ENCODE measurements at places on chromosomes 7 and 10. TPM values are rescaled to one million over a fixed set of nuclear protein-coding genes. Genes with fewer than 3 reads are reported as not detected.

Gene RBP3
- not detected for total RNA-seq

Gene CEP55
- total RNA-seq, result 35.0 TPM

Gene DEPP1
- total RNA-seq, result 29.8 TPM

Gene EBLN1
- not detected for total RNA-seq

Gene ZFAND4
- total RNA-seq, result 5.5 TPM

Gene RBP4
- not detected for total RNA-seq

Gene EPO
- total RNA-seq, result not detected

Gene GIMAP6
- total RNA-seq, result not detected

Gene PANK1
- 5.8 TPM for total RNA-seq

Gene STRA8
- total RNA-seq, result not detected

Gene SUN3
- total RNA-seq, result not detected

Gene ARL5B
- 22.9 TPM for total RNA-seq

Gene DOCK4
- 43.6 TPM for total RNA-seq

Gene CD36
- 4.3 TPM for total RNA-seq

Gene TCAF2
- 0.64 TPM for total RNA-seq

Gene MRLN
- total RNA-seq, result not detected

Gene LIPN
- not detected for total RNA-seq

Gene OPN1SW
- not detected for total RNA-seq

Gene FGFBP3
- total RNA-seq, result 0.97 TPM

Gene PTTG1IP2
- total RNA-seq, result not detected

Gene WASHC2A
- total RNA-seq, result 62.6 TPM

Gene HOXA9
- total RNA-seq, result 17.1 TPM

Gene MKX
- 6.9 TPM for total RNA-seq

Data from fibroblast of villous mesenchyme (primary cell).